ENCODE measurements at places on chromosomes 7 and 10.

DNA sequence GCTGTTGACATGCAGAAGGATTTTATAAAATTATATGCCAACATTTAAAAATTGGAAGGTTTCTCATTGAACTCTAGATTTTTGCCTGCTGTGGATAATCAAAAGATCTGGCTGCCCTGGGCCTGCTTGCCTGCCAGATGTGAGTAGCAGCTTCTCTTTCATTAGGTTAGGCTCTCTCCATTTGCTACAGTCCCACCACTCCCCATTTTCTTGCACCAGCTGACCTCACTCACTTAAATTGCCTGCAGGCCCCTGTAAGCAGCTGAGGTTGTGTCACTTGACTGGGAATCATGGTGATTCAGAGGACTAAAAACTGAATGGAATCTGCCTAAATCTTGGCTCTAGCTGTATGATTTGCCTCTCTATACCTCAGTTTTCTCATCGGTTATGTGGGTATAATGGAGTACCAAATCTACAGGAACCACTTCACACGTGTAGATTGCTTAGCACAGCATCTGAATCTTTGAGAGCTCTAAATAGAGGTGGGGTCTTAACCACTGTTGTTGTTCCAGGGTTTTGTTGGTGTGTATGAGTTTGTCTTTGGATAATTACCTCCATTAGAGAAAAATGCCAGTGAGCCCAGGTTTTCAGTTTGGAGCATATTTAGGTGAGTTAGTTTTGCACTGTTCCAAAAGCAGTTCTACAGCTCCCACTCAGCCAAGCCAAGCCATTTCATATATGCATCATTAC lies 18.6 kb upstream of the RAPGEF5 start:
- no peak for DNase-seq

- DNase-seq = peak; percentile 18
Observed at GRCh38 chr7:37656913-37657530, 26.5 kb upstream of the GPR141 start.

DNA sequence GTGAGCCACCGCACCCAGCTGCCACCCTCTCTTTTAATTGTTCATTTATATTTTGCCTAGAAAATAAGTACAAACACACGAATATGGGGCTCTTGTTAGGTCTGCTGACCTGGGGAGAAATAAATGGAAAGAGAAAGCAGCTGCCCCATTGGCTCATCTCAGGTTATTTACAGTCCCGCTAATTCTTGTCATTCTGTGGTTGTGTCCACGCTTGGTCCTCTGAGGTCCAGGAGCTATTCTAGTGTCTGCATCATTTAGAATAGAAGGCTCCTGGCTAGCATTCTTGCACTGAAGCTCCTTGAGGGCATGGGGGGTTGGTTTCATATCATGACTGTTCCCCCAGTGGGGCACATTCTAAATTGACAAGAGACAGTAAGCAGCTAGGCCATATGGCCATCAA lies 128.5 kb downstream of the TACC2 start:
- no peak for DNase-seq

DNA sequence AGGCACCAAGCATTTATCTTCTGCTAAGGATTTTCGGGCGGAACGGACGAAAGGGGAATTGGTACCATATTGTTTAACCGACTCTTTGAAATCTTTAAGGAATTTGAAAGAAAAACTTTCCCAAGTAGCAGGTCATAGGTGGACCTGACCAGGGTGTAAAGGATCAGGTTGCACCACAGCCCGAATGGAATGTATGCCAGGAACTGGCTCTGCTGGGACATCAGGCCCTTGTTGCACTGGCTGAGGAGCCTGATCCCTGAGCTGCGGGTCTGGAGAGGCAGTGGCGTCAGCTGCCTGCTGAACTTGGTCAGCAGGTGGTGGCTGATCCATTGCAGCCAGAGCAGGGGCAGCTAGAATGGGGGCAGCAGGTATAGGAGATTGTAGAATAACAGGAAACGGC lies 41.4 kb upstream of the AKR1C2 start:
- DNase-seq = no peak

- DNase-seq = no peak
Observed at GRCh38 chr10:124755581-124755980, 11.4 kb upstream of the FAM53B start.

DNA sequence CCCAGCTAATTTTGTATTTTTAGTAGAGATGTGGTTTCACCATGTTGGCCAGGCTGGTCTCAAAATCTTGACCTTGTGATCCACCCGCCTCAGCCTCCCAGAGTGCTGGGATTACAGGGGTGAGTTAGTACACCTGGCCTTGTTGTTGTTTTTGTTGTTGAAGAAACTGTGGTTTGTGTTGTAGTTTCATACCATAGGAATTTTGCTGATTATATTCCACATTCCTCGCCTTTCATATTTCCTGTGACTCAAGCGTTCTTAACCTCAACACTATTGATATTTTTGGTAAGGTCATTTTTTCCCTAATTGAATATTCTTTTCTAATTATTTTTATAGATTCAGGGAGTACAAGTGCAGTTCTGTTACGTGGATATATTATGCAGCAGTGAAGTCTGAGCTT lies 16.7 kb downstream of the LIPF start:
- no peak for DNase-seq

DNA sequence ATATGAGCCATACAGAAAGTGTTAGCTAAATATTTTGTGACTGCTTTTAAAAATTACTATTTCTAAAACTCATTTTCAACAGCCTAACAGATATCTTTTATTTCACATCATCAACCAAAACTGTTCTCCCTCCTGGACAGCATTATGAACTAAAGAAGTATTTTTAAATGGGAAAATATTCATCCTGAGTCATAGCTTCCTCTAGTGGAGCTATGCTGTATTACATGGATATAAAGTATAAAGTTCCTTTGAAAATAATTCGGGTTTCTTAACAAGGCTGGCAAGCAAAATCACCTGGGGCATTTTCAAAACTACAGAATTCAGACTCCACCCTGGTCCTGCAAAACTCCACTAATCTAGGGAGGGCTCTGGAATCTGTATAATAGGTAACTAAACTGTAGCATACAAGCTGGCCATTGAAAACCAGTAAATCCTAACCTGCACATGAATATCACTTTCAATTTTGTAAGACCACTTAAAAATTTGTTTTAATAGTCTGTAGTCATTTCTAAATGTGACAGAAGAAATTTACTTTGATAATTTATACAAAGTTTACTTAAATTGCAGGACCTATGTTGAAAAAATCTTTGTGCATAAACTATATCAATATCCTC lies 53.5 kb downstream of the SCIN start:
- DNase-seq = no peak

GRCh38 chr7:18834577-18834976 lies 282.9 kb downstream of the TWIST1 start:
- no peak for DNase-seq

DNA sequence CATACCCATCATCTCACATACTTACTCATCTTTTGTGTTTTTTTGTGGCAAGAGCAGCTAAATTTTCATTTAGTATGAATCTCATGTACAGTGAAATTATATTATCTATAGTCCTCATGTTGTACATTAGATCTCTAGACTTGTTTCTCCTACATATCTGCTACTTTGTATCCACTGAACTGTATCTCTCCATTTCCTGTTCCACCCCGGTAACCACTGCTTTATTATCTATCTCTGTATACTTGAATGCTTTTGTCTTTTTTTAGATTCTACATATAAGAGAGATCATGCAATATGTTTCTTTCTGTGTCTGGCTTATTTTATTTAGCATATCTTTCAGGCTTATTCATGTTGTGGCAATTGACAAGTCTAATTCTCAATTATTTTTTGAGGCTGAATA lies 125.1 kb downstream of the ANKRD7 start:
- no peak for DNase-seq

- DNase-seq = no peak
Observed at GRCh38 chr10:116961406-116962251, 43.4 kb downstream of the SHTN1 start.

- no peak for DNase-seq
Observed at GRCh38 chr10:7679256-7679655, 12.5 kb upstream of the ITIH5 start.

DNA sequence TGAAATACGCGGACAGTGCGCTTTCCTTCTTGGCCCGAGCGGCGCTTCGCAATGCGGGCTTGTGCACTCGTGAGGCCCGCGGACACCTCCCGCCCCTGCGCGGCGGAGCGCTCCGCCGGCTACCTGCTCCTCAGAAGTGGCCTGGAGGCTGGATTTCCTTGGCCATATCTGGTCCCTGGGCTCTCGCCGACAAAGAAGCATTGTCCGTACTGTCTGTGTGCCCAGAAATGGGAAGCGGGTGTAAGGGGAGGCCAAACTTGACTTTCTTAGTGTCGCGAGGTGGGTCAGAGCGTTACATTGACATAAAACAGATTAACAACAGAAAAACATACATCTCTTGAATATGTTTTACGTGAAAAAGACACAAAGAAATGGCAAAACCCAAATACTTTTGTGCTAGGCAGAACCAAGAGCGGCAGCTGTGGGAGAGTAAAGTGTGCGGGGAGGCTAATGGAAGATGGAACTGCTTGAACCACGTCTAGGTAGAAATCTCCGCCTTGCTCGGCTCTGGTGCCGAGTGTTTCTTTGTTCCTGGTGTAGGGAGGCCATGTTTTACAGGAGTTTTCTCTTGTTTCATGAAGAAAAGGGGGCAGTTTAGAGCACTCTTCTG lies 1.4 kb downstream of the LANCL2 start:
- DNase-seq = peak; percentile 44

DNA sequence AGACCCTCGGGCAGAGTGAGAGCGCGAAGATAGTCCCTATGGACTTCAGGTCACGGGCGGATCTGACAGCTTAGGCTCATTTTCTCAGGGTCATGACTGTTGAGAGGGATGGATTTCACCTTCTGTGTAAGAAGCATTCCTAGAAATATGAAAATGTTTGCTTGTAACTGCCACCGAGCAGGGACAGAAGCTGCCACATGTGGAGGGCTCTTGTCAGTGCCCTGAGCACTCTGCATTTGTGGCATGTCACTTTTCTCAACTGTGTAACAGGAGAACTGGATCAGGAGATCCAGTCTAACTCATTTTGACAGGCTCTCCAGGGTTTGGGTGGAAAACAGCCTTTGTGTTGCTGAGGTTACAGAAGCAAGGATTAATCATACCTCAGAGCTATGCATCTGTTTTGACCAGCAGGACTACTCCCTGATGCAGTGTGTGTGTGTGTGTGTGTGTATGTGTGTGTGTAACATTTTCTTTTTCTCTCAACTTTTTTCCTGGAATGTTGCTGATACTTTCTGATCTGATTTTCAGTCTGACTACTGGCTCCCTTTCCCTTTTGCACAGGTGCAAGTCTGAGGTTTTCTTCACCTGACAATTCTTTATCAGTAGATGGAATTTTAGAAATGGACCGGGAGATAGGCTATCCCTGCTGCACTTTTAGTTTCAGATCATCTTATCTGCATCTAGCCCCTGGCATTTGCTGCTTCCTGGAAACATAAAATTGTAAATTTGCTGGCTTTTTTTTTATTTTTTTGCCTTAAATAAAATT lies 183.3 kb downstream of the STK31 start:
- DNase-seq = no peak

GRCh38 chr7:132489776-132490237 lies 86.5 kb downstream of the PLXNA4 start:
- no peak for DNase-seq

DNA sequence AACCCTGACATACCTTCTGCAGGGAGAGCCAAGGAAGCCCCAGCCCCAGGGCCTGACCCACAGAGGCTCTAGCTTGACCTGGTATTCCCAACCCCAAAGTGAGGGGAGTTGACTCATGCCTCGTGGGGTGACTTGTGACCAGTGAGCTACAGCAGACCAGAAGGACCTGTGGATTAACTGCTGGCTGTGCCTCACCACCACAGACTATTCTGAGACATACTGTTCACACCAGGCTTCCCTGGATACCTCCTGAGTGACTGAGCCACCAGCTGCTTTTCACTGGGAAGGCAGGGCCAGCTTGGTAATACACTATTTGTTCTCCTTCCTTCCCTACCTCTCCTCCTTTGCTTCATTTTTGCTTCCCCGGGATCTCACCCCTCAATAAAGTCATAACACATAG lies 7.3 kb downstream of the PLXNA4 start:
- no peak for DNase-seq

DNA sequence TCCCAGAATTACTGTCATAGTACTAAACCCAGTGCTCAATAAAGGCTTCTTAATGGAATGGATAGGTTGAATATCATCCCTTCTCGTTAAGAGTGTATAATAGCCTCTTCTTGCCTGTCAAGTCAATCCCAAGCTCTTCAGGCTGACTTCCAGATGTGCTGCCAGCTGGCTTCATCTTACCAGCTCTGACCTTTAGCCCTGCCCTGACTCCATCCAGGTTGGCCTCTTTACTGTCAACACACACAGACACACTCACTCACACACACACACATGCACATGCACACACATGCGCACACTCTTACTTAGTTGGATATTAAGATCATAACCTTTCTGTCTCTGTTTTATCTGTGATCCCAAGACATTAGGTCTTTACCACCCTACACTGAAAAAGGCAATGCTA lies 49.1 kb downstream of the ASB4 start:
- no peak for DNase-seq

DNA sequence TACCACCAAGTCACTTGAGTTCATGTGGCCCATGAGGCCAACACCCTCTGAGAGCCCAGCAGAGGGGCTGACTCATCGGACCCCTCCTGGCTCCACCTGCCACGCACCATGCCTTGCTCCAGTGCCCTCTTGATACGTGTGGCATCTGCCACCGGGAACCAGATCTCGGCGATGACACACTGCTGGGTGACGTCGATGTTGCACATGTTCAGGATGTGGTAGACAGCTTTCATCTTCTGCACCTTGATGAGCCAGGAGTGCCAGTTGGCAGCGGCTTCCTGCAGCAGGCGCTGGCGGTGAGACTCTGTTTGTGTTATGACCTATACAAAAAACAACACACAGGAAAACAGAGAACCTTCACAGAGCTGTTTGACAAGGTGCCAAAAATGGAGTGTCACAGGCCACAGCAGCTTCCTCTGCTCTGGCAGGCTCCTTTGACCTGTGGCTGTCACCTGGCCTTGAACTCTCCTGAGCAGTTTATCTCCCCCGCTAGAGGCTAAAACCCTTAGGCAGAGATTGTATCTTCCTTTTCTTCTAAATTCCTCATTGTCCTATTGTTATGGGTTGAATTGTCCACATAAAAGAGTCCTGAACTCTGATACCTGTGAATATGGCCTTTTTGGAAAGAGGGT lies 45.2 kb upstream of the TMEM213 start:
- DNase-seq = peak; percentile 94

GRCh38 chr7:100582041-100582579 lies 3.8 kb downstream of the LRCH4 start:
- DNase-seq = no peak

GRCh38 chr7:128026551-128026950 lies 4.7 kb downstream of the LRRC4 start:
- no peak for DNase-seq

- peak; percentile 49 for DNase-seq
Observed at GRCh38 chr7:96414931-96415292, 93.0 kb upstream of the SLC25A13 start.

DNA sequence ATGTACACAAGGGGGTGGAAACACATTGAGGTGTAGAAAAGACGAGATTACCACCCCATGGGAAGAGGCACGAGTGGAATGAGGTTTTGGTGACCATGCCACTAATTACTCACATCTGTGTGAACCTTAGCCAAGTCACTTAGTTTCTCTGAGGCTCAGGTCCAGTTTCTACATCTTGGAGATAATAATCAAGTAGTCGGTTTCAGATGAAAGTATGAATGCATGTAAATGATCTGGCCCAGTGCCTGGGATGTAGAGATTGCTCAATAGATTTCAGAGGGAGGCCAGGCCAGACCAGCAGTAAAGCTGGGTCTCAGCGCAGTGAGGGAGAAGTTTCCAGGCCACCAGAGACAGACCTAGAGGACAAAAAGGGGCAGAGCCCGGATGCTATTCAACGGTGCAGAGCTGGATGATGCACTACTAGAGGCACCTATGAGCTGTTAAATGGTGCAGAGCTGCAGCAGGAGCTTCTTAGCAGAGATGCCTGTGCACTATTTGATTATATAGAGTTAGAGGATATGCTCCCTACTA lies 725.1 kb downstream of the GRID1 start:
- no peak for DNase-seq

Measured in CD4-positive, alpha-beta T cell treated with Interleukin-10 for 1 hour (primary cell).